Smooth muscle cell of trachea (primary cell): ENCODE measurements at places on chromosomes 11 and 22. TPM values are rescaled to one million over a fixed set of nuclear protein-coding genes. Genes with fewer than 3 reads are reported as not detected.

The HPX gene
- total RNA-seq, result 0.44 and 1.7 TPM in 2 replicates

The WNT11 gene
- total RNA-seq, result under 0.01 and 0.50 TPM in 2 replicates

The TRIM6 gene
- total RNA-seq, result 3.3 and 9.7 TPM in 2 replicates

The RASD2 gene
- under 0.01 and 0.17 TPM in 2 replicates for total RNA-seq

The XKR3 gene
- under 0.01 and 0.15 TPM in 2 replicates for total RNA-seq

The LPXN gene
- total RNA-seq, result 7.9 and 12.7 TPM in 2 replicates

The SLC22A8 gene
- total RNA-seq, result not detected in 2 replicates

The BCO2 gene
- total RNA-seq, result 1.5 and 4.4 TPM in 2 replicates

The OLFML1 gene
- 25.5 and 26.8 TPM in 2 replicates for total RNA-seq

The TBX1 gene
- total RNA-seq, result 0.17 and 0.44 TPM in 2 replicates

The TIMM8B gene
- total RNA-seq, result 27.5 and 37.2 TPM in 2 replicates

The OR6T1 gene
- total RNA-seq, result not detected in 2 replicates

The IFITM10 gene
- 0.58 and 0.83 TPM in 2 replicates for total RNA-seq

The PRODH gene
- 0.17 TPM in 1 of 2 replicates, not detected in the other for total RNA-seq

The LRP4 gene
- total RNA-seq, result 0.99 and 1.0 TPM in 2 replicates

The FZD4 gene
- 37.4 and 45.2 TPM in 2 replicates for total RNA-seq

The NCAPD3 gene
- total RNA-seq, result 7.3 and 17.5 TPM in 2 replicates

The RASGRP2 gene
- total RNA-seq, result 0.29 and 0.50 TPM in 2 replicates

The BIK gene
- total RNA-seq, result not detected in 2 replicates

The LRRC74B gene
- under 0.01 TPM in 1 of 2 replicates, not detected in the other for total RNA-seq

The PNPLA5 gene
- 0.50 TPM in 1 of 2 replicates, not detected in the other for total RNA-seq

The RAG2 gene
- not detected in 2 replicates for total RNA-seq
